ENCODE measurements at places on chromosomes 3 and 15.

GRCh38 chr15:48250640-48251076 lies 44.6 kb downstream of the SLC12A1 start:
- no peak for DNase-seq

DNA sequence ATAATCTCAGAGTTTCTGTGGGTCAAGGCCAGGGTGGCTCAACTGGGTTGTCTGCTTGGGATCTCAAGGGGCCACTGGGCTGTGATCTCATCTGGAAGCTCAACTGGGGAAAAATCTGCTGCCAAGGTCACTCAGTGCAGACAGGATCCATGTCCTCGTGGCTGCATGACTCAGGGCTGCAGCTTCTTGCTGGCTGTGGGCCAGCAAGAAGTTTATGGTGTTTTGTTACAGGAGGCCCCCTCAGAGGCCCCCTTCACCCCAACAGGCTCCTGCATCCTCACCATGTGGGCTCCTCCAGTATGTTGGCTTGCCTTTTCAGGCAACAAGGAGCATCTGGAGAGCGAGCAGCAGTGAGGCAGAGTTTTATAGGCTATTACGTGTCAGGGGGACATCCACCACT lies 14.6 kb downstream of the OCA2 start:
- no peak for DNase-seq

DNA sequence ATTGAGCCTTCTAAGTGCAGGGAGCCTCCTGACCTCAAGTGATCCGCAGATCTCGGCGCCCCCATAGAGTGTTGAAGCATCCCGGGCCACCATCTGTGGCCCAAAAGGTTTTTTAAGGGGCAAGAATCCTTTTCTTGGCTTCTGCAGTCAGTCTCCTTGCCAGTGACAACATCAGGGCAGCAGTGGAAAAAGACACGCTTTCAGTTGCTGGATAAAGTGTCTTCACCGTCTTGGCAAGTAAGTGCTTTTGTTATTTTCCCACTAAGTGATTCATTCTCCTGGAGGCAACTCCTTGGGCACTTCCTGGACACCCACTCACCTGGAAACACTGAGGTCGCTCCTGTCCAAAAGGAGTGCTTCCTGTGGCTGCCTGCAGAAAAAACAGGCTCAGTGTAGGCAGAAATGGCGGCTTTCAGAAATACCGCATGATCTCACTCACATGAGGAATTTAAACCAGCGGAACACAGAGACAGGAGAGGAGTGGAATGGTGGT lies 71.7 kb upstream of the ABHD2 start:
- peak; percentile 78 for DNase-seq

- peak; percentile 63 for DNase-seq
Measured at GRCh38 chr3:126352476-126353454, 4.4 kb downstream of the KLF15 start.
